ENCODE measurements at places on chromosomes 3 and 15.

DNA sequence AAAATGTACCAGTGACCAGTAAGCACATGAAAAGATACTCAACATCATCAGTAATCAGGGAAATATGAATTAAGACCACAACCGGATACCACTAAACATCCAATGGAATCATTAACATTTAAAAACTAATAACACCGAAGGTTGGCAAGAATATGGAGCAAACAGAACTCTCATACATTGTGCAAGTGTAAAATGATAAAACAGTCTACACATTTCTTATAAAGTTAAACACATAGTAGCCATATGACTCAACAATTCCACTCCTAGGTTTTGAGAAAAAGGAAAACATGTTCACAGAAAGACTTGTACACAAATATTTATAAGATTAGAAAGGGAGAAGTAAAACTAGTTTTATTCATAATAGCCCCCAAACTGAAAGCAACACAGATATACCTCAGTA is 60.3 kb upstream of the SLCO2A1 start:
- DNase-seq = no peak

- no peak for DNase-seq
Measured at GRCh38 chr15:41926185-41927056, 32.6 kb upstream of the SPTBN5 start.

- no peak for DNase-seq
Measured at GRCh38 chr15:101012326-101013200, 93.4 kb downstream of the LRRK1 start.

- no peak for DNase-seq
Measured at GRCh38 chr3:138747225-138747624, 87.5 kb downstream of the PIK3CB start.

GRCh38 chr15:73777741-73778140 is 24.6 kb upstream of the INSYN1 start:
- no peak for DNase-seq

- no peak for DNase-seq
Measured at GRCh38 chr3:64342940-64343688, 117.8 kb upstream of the PRICKLE2 start.

GRCh38 chr3:38235466-38235865 is 30.1 kb upstream of the SLC22A13 start:
- DNase-seq = no peak

DNA sequence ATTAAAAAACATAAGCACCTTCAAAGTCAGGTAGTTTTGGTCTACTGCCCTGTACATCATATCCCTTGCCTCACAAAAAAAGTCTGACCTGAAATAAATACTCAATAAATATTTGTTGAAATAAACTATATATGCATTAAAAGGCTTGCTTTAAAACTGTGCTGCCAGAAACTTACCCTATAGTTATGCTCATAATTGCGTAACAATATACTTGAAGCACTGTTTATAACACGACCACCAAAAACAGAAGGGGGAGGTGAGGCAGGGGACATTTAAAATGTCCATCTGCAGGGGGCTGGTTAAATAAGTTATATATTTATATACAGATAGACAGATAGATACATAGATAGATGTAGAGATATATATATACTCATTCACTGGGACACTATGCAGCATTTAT is 549.5 kb downstream of the MAGI1 start:
- DNase-seq = no peak

GRCh38 chr15:93848490-93848889 is 382.9 kb upstream of the MCTP2 start:
- no peak for DNase-seq
